ENCODE measurements at places on chromosomes 4 and X.

- DNase-seq, result no peak
Observed at GRCh38 chr4:87054900-87055299, 120.1 kb downstream of the AFF1 start.

DNA sequence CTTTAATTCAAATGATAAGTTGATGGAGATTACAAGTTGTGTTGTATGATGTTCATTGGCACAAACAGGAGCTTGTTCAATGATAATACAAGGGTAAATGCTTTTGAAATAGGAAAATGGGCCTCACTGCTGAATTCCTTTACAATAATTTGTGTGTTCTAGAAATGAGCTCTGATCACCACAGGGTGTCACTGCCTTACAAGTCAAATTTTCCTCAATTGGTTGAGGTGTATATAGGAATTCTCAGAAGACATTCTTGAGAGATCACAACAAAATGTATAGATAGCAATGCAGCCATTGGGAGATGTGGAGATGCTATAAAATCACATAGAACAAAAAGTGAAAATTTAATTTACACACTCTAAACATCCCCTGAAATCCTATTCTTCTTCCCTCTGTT, 49.6 kb downstream of the KLF8 start:
- peak; percentile 54 for DNase-seq

DNA sequence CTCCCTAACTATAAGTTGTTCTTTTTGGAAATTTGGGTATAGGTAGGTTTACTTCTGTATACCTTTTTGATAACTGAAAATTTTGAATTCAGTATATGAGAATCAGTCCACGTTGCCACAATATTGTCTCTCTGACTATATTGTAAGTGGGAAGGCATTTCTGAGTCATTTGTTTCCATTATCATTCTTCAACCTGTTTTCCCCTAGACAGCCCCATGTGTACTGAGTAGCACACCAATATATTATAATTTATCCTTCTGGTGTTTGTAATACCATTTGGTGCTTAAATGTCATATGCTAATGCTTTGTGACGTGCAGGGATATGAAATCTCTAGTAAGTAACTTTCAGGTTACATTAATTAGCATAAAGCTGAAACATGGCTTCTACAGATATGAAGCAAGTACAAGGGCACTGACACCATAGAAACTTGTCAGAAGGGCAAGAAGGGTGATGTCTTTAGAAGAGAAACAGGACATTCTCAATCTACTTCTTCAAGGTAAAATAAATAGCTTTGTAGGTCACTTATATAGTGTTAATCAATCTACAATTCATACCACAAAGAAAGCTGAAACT, 27.7 kb downstream of the PAK3 start:
- DNase-seq, result no peak

- no peak for DNase-seq
Observed at GRCh38 chr4:181479141-181479540, 764.1 kb upstream of the TENM3 start.

GRCh38 chr4:26288355-26288909, 32.4 kb upstream of the RBPJ start:
- DNase-seq, result no peak

GRCh38 chr4:7214359-7214758, 22.0 kb downstream of the SORCS2 start:
- no peak for DNase-seq

- no peak for DNase-seq
Observed at GRCh38 chrX:136497556-136498052, at the start of gene HTATSF1. Gene HTATSF1, plus strand, starts transcription at chrX:136497592. Its CDS starts 93 bp downstream, at chrX:136497685.

DNA sequence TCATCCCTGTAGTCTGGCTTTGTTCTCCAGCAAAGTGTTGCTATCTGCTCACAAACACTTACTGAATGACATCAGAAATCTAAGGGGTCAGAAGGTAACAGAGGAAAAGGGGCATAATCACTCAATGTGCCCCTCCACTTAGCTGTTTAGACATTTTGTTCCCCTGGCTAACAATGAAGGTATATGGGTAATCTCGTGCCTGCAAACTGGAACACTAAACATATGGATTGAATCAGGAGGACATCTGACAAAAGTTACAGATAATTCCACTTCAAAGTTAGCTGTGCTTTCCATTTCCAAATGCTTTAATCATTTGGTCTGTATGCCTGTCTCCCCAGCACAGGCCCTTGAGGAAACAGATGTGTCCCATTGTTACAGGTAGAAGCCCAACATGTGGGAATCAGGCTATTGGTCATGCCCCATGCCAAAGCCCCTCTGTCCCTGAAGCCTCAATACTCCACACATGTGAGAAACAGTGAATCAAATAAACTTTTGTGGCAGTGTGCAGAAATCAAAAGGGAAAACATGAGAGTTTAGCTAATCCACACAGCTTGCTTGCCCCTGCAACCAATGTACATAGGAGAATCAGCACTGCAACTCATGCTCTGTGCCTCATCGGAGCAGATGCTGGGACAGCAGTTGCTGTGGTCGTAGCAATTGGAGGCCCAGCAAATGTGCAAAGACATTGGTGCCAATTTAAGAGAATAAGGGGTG, 111.7 kb downstream of the RNF150 start:
- no peak for DNase-seq

DNA sequence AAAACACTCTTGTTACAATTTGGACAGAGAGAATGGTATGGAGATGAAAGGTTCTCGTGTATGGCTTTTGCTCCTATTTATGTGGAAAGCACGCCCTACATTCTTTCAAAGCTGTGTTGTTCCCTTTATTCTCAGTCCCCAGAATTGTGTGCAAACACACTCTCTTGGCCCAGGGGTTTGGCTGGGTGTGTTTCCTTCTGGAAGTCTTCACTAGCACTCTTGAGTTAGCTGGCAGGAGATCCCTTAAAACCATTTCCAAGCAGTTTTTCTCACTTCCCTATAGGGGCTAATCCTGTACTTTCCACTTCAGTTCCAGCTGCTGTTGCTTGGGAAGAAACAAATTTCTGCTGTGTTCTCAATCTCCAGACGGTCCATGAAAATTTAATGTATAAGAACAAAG, 35.1 kb downstream of the FHL1 start:
- DNase-seq, result no peak

DNA sequence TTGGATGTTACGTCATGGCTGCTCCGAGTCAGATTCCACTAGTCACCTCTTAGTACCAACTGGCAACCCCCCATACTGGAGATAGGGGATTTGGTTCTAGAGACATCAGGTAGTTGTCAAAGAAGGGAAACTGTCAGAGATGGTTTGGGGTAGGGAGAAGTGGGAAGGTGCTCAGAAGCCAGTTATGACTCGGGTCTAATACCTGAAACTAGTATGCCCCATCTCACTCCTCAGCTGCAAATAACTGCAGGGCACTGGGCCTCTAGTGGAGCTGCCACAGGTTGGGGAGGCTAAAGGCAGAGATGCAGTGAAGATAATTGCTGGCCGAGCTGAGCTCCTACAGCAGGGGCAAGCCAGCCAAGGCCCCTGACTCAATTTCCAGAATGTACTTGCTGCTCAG, 30.0 kb downstream of the OTUD6A start:
- DNase-seq, result no peak

DNA sequence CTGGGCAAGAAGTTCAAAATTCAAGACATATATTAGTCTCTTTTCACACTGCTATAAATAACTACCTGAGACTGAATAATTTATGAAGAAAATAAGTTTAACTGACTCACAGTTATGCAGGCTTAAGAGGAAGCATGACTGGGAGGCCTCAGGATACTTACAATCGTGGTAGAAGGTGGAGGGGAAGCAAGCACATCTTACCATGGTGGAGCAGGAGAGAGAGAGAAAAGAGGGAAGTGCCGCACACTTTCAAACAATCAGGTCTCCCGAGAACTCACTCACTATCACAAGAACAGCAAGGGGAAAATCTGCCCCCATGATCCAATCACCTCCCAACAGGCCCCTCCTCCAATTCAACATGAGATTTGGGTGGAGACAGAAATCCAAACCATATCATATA, 273.3 kb upstream of the RASGEF1B start:
- DNase-seq, result no peak

GRCh38 chr4:158410272-158410671, 111.4 kb upstream of the RXFP1 start:
- DNase-seq, result no peak
